ENCODE measurements at places on chromosomes 7 and 10.

DNA sequence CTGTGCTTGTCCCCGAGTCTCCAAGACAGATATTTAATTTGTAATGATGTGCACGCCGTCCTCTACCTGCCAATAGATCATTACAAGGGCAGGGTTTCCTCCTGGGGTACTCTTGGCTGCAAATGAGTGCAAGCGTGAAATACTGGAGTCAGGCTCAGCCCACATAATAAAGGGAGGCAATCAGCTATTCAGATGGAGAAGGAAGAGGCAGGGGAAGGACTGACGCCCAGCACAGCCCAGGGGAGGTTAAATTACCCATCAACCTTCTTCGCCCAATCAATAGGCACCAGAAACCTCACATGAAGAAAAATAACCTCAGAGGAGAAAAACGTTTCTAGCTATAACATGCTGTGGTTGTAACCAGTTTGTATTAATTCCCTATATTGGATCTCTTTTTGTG lies 544.9 kb upstream of the ADARB2 start:
- no peak for DNase-seq

GRCh38 chr10:43596546-43596945 lies 9.7 kb upstream of the ZNF485 start:
- no peak for DNase-seq

DNA sequence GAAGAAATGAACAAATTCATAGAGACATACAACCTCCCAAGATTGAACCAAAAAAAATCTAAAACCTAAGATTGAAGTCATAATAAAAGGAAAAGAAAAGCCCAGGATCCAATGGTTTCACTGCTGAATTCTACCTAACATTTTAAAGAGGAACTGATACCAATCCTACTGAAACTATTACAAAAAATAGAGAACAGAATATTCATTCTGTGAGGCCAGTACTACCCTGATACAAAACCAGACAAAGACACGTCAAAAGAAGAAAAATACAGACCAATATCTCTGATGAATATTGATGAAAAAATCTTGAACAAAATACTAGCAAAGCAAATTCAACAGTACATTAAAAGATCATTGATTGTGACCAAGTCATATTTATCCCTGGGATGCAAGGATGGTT lies 128.5 kb upstream of the STEAP1 start:
- DNase-seq, result no peak

DNA sequence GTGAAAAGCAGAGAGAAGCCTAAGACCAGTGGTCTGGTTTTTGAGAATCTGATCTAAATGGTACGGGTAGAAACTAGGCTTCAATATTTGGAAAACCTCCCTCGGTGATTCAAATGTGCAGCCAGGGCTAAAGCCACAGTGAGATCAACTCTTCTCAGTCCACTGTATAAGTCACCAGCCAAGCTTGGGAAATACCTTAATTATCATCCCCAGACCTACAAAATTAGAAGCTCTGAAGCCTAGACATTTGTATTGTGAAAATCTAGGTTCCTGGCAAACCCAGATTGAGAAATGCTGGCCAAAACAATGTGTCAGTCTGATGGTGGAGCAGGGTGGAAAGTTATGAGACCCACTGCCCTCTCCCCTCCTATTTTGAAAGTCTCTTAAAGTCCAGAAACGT lies 131.7 kb downstream of the DGKI start:
- DNase-seq, result no peak

- no peak for DNase-seq
Measured at GRCh38 chr10:43137717-43138020, 576 bp upstream of the CSGALNACT2 start.

GRCh38 chr10:47140761-47141348 lies 159.1 kb upstream of the GDF10 start:
- DNase-seq, result no peak

- DNase-seq, result no peak
Measured at GRCh38 chr7:141133646-141134045, 59.8 kb downstream of the TMEM178B start.

DNA sequence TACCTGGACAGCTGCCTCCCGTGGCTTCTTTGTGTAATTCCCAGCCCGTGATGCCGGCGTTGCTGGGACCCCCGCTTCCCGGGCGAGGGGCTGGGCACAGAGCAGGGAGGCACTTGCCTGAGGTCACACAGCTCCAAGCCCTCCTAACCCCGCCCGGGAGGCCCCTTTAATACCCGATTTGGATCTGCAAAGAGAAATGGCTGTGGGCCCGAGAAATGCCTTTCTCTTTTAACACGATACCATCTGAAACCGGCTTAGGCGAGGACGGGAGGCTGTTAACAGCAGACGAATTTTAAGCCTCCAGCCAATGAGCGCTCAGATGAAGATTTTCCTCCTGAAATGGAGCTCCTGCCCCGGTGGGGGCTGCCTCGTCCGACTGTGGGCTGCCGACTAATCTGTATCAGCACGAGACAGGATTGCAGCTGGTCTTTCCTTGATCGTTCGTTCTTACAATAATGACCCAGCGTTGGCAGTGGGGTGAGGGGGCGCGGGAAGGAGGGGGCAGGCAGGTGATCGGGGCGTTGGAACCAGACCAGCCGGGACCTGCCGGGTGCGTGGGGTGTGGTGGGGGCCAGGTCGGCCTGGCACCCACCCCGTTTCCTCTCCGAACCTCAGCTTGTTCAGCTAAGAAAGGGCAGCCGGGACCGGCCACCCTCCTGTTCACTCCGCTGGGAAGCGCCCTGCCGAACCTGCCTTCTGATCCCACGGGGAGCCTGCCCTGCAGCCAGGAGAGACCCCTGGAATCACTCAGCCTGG lies 36.2 kb upstream of the FOXL3 start:
- DNase-seq, result no peak

DNA sequence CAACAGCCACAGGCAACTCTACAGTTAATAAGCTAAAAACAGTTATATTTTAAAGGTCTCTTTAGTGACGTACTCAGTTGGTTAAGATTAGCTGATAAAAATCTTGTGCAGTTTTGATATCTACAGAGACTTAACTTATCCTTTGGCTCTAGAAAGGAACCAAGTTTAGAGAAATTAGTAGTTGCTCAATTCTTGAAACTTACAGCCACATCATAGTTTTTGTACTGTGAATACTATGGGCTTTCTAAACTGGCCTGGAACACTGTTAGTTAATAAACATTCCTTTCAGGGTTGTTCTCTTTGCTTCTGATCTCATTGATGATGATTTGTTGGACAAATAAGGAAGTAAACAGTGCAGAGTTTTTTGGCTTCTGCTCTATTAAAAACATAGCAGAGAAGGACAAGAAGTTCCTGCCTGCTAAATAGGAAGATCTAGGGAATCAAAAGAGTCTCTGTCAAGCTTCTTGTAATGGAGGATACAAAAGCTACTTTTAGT lies 73.1 kb downstream of the MKLN1 start:
- DNase-seq, result no peak

DNA sequence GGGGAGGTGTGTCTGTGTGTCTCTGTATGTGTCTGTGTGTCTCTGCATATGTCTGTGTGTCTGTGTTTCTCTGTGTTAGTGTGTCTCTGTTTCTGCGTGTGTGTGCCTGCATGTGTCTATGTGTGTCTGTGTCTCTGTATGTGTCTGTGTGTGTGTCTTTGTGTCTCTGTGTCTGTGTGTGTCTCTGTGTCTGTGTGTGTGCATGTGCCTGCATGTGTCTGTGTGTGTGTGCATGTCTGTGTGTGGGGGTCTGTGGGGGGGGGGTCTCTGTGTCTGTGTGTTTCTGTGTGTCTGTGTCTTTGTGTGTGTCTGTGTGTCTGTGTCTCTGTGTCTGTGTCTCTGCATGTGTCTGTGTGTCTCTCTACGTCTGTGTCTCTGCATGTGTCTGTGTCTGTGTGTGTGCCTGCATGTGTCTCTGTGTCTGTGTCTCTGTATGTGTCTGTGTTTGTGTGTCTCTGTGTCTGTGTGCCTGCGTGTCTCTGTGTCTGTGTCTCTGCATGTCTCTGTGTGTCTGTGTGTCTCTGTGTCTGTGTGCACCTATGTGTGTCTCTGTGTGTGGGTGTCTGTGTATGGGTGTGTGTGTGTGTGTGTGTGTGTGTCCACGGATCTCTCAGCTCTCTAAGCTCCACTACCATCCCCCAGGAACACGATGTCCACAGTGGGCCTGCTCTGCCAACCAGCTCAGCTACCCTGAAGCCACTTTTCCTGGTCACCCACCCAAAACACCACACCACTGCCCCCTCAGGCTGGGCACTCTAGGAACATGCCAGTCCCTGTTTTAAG lies 41.7 kb downstream of the RASGEF1A start:
- DNase-seq, result no peak

- no peak for DNase-seq
Measured at GRCh38 chr7:72077786-72078185, 334.4 kb downstream of the CALN1 start.

- DNase-seq, result no peak
Measured at GRCh38 chr10:110992006-110992800, 72.8 kb downstream of the SHOC2 start.

GRCh38 chr10:80104066-80104926 lies 25.8 kb downstream of the TMEM254 start:
- no peak for DNase-seq

DNA sequence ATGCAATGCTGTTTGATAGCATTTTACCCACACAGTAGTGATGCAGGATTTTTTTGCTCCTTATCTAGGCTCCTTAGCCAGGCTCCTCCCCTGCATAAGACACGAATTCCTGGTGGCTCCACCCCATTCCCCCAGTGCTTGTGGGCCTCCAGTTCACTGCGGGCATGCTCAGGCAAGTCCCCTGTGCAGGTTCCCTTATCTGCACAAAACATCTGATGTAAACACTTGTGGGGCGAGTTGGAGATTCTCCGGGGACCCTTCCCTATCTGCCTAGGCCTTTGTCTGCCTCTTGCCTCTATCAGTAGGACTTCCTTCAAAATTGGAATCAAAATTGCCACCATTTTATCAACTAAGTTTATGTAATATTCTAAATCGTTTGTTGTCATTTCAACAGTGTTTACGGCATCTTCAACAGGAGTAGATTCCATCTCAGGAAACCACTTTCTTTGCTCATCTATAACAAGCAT lies 5.4 kb upstream of the STK17A start:
- no peak for DNase-seq

DNA sequence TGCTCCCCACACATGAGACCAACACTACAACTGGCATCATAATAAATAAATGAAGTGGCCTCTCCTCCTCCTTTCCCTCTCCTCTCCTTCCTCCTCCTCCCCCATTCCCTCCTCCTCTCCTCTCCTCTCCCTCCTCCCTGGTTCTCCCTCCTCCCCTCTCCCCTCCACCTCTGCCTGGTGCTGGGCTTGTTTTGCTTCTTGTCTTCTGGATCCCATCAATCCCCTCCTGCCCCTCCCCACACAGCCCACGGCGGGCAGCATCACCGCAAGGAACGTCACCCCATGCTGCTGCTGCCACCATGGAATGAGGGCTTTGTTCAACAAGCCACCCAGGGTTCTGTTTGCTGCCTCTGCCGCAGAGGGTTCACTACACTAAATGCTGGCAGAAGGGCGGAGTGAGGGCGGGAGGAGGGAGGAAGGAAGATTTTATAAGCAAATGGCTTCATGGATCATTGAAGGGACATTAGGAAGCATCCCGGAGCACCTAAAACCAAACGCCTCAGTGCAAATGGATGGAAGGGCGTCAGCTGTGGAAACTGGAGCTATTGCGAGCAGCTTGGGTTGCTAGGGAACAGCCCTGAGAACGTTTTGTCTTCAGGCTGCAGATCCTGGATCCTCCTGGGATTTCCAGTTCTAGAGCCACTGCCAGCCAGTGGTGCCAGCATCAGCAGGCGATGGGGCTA lies 379.7 kb upstream of the ZMIZ1 start:
- peak; percentile 51 for DNase-seq

DNA sequence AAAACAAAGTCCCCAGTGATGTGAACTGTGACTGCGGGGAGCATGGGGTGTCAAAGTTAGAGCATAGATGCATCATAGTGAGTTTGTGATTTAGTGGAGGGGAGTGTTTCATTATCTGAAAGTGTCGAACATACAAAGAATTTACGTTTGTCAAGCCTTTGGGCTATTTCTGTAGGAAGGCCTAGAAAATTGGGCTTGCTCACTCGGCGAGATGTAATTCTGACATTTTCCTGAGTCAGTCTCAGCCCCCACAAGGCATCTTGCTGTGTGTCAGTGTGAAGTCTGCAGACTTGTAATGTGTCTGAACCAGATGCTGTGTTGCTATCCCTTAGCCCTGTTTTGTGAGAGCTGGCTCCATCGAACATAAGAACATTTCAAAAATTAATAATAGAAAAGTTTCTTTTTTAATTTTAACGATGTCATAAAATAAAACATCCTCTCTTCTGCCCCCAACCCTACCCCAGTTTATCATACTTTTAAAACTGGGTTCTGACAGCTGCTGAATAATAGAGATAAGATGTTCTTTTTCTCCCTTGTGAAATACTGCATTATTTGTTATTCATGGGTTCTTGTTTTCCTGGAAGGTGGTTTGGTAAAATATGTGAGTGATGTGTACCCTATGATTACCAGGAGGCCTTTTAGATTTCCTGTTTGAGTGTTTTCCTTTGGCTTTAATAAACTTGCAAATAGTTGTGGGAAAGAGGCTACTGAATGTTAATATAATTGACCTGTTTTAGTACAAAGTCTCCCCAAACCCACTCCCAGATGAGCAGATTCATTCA lies 207.4 kb downstream of the GPR158 start:
- no peak for DNase-seq

- DNase-seq, result no peak
Measured at GRCh38 chr7:111855161-111855841, 293.0 kb upstream of the IMMP2L start.

- no peak for DNase-seq
Measured at GRCh38 chr10:7795605-7796004, 7.6 kb downstream of the ATP5F1C start.

- no peak for DNase-seq
Measured at GRCh38 chr10:119976421-119976820, 83.9 kb downstream of the SEC23IP start.

GRCh38 chr10:132391676-132392020 lies 5.4 kb upstream of the PWWP2B start:
- DNase-seq, result no peak

GRCh38 chr7:129748356-129749109 lies 137.0 kb downstream of the NRF1 start:
- no peak for DNase-seq

DNA sequence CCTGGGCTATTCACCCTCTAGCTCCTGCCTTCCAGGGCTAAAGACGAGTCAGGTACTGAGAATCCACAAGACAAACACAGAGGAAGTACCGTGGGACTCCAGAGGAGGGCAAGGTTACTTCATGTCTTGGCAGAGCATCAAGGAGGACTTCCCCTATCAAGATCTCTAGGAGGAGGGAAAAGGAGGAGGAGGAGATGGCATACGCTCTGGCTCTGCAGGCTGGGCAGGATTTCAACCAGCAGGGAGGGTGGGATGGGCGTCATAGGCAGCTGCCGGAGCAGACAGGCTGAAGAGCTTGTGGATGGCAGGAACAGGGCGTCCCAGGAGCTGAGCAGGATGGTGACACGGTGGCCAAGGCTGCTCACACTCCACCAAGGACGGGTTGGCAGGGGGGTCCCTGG lies 21.3 kb downstream of the MDH2 start:
- DNase-seq, result no peak

DNA sequence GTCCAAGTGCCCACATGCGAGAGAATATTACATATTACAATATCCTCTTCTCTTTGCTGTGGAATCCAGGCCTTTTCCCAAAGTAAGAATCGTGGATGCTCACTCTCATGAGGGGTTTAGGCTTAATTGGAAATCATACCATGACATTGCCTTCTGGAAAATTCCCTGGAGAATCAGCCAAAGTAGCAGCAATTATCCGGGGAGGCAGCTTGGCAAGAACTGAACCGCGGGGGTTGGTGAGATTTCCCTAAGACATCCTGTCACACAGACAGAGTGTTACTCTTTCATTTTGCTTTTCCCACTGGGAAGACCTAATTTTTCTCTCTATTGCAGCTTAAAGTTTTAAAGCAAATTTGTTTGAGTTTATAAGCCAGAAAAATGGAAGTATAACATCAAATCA lies 463.6 kb upstream of the DPP6 start:
- DNase-seq, result no peak

- DNase-seq, result no peak
Measured at GRCh38 chr10:30737931-30738391, 108.4 kb upstream of the LYZL2 start.

All from NCI-H1417 treated with DMSO at 0.1 percent for 48 hours (cell line).